AML-193 (cell line): ENCODE measurements at places on chromosomes 5 and 9.

- DNase-seq = no peak
These were observed 3.3 kb downstream of the PSAT1 start for GRCh38 chr9:78300209-78300608.

GRCh38 chr9:114117614-114117995, 18.5 kb upstream of the KIF12 start:
- no peak for DNase-seq

DNA sequence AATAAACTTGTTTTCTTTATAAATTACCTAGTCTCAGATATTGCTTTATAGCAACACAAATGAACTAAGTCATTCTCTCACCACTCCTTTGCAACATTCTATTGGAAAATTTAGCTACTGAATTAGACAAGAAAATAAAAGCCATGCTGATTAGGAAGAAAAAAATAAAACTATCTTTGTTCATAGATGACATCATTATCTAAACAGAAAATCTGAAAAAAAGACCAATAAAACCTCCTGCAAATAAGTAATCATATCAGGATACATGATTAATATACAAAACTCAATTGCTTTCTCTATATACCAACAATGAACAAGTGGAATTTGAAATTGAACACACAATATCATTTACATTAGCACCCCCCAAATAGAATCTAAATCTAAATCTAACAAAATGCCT, 455.3 kb upstream of the KIF2A start:
- DNase-seq = no peak

- DNase-seq = no peak
These were observed 4.7 kb downstream of the SYNPO start for GRCh38 chr5:150645070-150645700.
